Adrenal gland (tissue), 19 donors: ENCODE measurements at places on chromosomes 4 and X. TPM values are rescaled to one million over a fixed set of nuclear protein-coding genes. Genes with fewer than 3 reads are reported as not detected.

GRCh38 chr4:19005211-19005610 is 983.7 kb upstream of the LCORL start:
- no peak overlapping the region for H3K27ac ChIP-seq
- DNase-seq: no peak

DNA sequence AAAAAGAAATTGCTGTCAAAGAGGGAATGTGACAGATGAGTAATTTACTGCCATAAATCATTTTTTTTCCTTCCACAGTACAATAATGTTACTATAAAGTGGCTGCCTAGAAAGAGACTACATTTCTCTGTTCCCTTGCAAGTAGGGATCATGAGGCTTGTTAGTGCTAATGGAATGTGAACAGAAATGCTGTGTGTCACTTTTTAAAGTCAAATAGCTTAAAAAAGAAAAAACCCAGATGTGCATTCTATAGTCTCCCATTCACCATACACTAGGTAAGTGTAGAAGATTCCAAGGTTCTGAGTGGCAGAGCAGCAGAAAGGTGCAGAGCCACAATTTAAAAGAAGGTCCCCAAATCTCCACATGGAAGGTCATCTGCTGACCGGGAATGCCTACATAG is 328.4 kb downstream of the CAMK2D start:
- no peak for DNase-seq
- H3K27ac ChIP-seq: no peak overlapping the region
- no peaks in the 10 kb centered on the region for H3K36me3 ChIP-seq
- peaks cover 13% of the 10 kb centered on the region for H3K4me1 ChIP-seq
- no peak overlapping the region for H3K4me3 ChIP-seq

DNA sequence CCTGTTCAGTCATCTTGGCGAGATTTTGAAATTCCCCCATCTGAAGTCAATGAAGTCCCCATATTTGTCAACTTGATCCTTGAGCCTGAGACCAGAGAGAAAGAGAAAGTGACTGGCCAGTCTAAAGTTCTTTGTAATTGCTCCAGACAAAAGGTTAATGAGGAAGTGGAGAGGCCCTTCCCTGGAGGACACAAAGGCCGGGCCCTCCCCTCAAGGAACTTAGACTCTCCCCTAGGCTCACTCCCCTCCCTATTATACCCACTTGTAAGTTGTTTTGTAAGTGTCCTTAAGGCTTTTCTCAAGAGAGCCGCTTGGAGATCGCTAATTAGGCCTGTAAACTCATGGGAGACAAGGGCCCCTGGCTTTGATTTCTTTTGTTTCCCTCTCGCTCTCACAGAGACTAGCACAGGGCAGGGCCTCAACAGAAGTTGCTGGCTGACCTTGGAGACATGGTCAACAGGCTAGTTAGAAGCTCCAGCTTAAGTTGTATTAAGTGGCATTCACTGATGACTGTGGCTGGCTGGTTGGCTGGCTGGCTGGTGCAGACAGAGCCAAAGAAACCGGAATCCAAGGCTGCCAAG is 20.3 kb upstream of the GPC4 start:
- no peak overlapping the region for H3K27ac ChIP-seq
- no peak overlapping the region for H3K4me3 ChIP-seq
- no peaks in the 10 kb centered on the region for H3K4me1 ChIP-seq

- no peaks in the 10 kb centered on the region for H3K4me1 ChIP-seq
- H3K27me3 ChIP-seq: no peaks in the 10 kb centered on the region
- H3K36me3 ChIP-seq: no peaks in the 10 kb centered on the region
- H3K4me3 ChIP-seq: no peak overlapping the region
- DNase-seq: no peak
Observed at GRCh38 chr4:85681921-85682320, 207.0 kb downstream of the ARHGAP24 start.

GRCh38 chrX:151225843-151226242 is 49.5 kb downstream of the GPR50 start:
- no peak overlapping the region for H3K27ac ChIP-seq
- no peaks in the 10 kb centered on the region for H3K4me1 ChIP-seq
- peaks cover 13% of the 10 kb centered on the region for H3K27me3 ChIP-seq

DNA sequence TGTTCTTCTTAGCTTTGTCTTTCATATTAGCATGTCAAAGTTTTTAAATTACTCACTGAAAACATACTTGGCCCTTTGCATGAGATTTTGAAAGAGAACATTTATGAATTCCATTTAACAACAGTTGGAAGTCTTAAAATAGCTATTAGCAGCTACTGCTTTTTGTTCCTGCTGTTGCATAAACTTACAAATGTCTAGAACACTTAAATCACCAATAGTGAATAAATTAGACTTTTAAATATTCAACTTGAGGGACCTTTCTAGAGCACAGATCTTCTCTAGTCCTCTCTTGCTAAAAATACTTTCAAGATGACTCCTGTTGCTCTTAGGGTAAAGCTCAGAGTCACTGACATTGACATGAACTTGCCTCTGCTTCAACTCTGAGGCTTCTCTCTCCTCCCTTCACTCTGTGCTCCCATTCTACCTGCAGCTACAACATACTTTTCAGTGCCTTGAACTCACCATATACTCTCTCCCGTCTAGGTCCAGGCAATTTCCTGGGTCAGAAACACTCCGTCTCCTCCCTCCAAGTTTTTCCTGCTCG is 15.8 kb upstream of the TXK start:
- no peaks in the 10 kb centered on the region for H3K27me3 ChIP-seq
- no peak overlapping the region for H3K4me3 ChIP-seq
- H3K27ac ChIP-seq: no peak overlapping the region
- no peak for DNase-seq
- H3K4me1 ChIP-seq: no peaks in the 10 kb centered on the region
- no peaks in the 10 kb centered on the region for H3K36me3 ChIP-seq

The TAB3 gene
- total RNA-seq: 16.4 TPM

DNA sequence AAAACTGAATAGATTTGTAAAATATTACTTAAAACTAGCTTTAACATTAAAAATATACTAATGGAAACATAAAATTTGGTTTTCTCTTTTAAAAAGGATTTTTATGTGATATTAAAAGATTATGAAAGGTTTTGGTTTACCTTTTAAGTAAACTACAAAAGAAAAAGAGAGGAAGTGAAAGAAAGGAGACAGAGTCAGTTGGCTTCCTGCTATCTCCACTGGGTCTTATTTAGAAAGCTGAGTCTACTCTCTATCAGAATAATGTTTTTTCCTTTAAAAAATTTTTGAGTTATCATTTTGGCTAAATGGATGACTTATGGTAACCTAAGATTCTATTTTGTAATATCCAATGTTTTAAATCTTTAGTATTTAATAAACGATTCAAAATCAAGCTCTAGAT is 21.6 kb upstream of the ATP8A1 start:
- no peaks in the 10 kb centered on the region for H3K4me1 ChIP-seq
- no peak overlapping the region for H3K27ac ChIP-seq
- H3K36me3 ChIP-seq: no peaks in the 10 kb centered on the region
- no peak overlapping the region for H3K4me3 ChIP-seq
- H3K27me3 ChIP-seq: no peaks in the 10 kb centered on the region

GRCh38 chr4:30989508-30989907 is 269.3 kb downstream of the PCDH7 start:
- H3K27me3 ChIP-seq: no peaks in the 10 kb centered on the region
- no peaks in the 10 kb centered on the region for H3K36me3 ChIP-seq

The SLITRK4 gene
- 34.6 TPM for total RNA-seq

DNA sequence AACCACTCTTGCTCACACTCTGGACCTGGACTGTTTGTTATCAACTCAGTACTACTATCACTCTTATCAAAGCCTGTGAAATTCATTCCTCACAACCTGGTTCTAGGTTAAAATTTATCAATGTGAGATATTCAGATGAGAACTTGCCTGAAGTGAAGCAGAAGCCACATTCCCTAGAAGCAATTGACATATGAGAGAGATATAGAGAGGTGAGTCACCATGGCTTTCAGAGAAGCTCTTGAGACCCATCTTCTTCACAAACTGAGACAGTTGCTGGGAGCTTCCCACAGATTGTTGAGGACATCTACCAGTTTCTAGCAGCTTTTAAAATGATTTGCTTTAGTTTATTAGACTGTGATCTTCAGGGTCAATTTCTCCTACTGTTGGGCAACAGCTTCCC is 316.9 kb upstream of the TET2 start:
- H3K36me3 ChIP-seq: no peaks in the 10 kb centered on the region
- H3K27me3 ChIP-seq: no peaks in the 10 kb centered on the region
- no peak for DNase-seq
- H3K27ac ChIP-seq: no peak overlapping the region
- H3K4me3 ChIP-seq: no peak overlapping the region

DNA sequence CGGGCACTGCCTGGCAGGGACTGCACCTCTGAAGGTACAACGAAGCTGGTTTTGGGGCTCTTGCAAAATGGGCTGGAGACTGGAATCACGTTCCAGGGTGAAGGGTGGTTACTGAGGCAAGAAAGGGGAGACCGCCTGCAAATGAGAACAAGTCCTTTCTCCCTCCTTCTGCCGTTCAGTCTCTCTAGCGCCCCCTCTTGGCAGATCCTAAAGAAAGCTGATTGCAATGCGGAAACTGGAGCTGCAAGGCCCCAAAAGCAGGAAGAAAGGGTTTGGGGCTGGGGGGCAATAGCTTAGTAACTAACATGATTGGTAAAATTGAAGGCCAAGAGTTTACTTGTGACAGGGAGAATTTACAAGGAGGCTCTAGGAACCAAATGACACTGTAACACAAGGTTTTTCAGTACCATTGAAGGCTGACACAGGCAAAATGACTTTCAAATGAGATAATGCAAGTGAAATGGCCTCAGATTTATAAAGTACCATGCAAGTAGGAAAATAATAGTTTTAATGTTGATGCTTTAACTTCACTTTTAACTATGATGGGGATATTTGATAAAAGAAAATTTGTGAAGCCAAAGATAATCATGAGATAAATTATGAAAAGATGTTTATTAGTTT is 222.7 kb upstream of the HAND2 start:
- H3K27ac ChIP-seq: no peak overlapping the region
- no peaks in the 10 kb centered on the region for H3K27me3 ChIP-seq
- H3K36me3 ChIP-seq: no peaks in the 10 kb centered on the region
- H3K4me3 ChIP-seq: no peak overlapping the region
- H3K4me1 ChIP-seq: no peaks in the 10 kb centered on the region

DNA sequence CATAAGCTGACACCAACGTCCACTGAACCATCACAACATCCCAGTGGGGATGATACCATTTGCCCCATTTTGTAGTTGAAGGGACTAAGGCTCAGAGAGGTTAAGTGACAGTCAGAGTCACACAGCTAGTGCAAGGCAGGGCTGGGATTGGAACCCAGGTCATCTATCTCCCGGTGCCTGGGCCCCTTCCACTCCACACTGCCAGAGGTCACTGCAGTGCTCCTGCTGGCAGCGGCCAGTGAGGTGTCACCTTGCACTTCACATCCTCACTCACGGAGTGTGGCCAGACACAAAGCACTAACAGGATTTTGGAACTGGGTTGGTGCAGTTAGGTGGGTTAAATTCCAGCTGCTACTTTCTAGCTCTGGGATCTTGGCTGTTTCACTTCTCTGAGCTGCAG is 118.7 kb downstream of the ENPP6 start:
- H3K36me3 ChIP-seq: no peaks in the 10 kb centered on the region
- H3K4me3 ChIP-seq: no peak overlapping the region
- H3K4me1 ChIP-seq: peaks cover 9% of the 10 kb centered on the region
- no peaks in the 10 kb centered on the region for H3K27me3 ChIP-seq
- H3K27ac ChIP-seq: no peak overlapping the region

DNA sequence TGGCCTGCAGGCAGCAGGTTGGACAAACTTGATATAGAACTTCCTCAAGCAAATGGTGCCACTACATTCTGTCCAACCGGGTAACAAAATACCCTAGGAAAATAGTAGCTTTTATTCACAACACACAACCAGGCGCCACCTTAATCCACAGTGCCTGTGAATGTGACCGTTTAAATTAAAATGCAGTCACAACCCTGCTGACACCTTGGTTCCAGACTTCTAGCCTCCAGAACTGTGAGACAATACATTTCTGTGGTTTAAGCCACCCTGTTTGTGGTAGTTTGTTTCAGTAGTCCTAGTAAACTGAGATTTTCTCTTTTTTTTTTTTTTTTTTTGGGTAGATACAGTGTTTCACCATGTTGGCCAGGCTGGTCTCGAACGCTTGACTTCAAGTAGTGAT is 575.8 kb downstream of the PACRGL start:
- DNase-seq: no peak
- no peaks in the 10 kb centered on the region for H3K4me1 ChIP-seq
- no peak overlapping the region for H3K4me3 ChIP-seq
- no peaks in the 10 kb centered on the region for H3K27me3 ChIP-seq

- no peak for DNase-seq
- H3K4me3 ChIP-seq: no peak overlapping the region
- no peaks in the 10 kb centered on the region for H3K4me1 ChIP-seq
Observed at GRCh38 chrX:121114691-121115090, 67.3 kb downstream of the GLUD2 start.

The DCLK2 gene
- 3.1 TPM for total RNA-seq
